ENCODE measurements at places on chromosomes 3 and 15.

- no peak for DNase-seq
Measured at GRCh38 chr15:38367476-38367875, 86.5 kb upstream of the FAM98B start.

DNA sequence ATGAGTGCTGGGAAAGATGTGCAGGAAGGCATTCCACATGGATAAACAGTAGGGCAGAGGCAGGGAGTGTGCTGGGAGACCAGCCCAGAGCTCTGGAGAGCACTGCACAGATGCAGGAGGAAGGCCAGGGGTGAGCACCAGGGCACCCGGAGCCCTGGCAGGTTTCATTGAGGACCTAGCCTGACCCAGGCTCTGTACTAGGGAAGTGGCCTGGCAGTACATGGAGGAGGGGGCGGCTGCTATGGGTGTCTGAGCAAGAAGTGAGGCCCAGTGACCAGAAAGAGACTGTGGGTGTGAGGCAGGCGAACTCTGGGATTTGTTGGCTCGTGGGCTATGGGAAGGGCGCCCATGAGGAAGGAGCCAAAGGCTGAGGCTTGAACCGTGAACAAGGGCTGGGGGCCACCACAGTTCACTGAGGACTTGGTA, 139.1 kb downstream of the DNAJB8 start:
- DNase-seq = no peak

GRCh38 chr15:31485431-31485830, 158.8 kb downstream of the KLF13 start:
- DNase-seq = no peak

GRCh38 chr15:51260202-51260601, 78.2 kb downstream of the CYP19A1 start:
- no peak for DNase-seq

DNA sequence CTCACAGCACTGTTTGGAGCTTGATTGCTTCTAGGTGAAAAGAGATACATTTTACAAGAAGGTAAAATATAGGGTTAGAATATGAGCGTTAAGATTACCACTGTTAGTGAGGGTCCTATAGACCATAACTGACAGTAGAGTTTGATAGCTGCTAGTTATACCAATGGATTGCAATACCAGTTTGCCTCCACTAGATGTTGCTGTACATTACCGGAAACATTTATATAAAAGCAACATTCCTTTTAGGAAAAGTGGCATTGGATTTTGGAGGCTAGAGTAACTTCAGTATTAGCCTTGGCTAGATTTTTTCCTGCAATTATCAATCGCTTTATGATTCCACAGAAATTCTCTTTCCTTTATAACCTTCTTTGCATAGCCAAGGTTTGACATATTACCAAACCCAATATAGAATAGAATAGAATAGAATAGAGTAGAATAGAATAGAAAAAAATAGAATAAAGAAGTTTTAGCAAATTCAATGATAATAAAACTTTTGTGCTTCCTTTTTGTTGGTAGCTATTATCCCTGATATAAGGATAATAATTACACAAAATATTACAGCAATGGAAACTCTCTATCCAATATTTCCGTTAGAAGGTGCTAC, 1093.6 kb upstream of the ALCAM start:
- DNase-seq = no peak

DNA sequence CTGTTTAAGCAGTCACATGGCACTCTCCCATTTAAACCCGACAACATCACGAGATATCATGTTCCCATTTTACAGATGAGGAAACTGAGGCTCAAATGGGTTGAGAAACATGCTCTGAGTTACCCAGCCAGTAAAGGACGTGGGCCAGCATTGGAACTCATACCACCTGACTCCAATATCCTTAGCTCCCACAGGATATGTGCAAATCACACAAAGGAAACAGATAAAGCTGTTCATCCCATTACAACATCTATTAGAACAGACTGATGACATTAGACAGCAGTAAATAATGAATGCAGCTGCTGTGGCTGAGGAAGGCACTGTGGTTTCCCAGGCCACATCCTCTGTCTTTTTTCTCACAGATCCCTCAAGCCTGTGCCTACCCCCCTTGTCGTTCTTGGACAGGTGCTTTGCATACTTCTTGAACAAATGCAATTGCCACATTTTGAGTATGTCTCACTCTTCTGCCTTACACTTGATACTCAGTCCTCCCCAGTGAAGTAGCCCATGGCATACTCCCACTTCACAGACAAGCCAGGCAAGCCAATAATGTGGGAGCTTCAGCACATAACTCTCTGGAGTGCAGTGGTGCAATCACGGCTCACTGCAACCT, 17.7 kb downstream of the FRMD4B start:
- DNase-seq = no peak

DNA sequence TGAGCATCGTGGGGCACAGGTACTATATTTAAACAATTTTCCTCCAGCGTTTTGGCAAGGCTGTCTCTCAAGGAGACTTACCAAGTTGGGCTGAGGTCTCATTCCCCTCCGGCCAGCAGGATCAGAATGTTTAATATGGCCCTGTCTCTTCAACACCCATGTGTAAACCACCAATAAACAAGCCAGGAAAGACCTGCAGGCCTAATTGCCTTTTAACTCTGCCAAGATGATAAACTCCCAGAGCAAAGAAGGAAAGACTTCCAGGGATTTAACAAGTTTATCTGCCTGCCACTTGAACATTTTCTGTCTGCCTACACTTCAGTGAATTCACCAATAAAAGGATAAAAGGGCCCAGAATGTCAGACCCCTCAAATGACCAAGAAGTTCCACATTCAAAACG, 130.3 kb upstream of the WNT5A start:
- no peak for DNase-seq
